SIG-M5 (cell line): ENCODE measurements at places on chromosomes 7 and 10.

DNA sequence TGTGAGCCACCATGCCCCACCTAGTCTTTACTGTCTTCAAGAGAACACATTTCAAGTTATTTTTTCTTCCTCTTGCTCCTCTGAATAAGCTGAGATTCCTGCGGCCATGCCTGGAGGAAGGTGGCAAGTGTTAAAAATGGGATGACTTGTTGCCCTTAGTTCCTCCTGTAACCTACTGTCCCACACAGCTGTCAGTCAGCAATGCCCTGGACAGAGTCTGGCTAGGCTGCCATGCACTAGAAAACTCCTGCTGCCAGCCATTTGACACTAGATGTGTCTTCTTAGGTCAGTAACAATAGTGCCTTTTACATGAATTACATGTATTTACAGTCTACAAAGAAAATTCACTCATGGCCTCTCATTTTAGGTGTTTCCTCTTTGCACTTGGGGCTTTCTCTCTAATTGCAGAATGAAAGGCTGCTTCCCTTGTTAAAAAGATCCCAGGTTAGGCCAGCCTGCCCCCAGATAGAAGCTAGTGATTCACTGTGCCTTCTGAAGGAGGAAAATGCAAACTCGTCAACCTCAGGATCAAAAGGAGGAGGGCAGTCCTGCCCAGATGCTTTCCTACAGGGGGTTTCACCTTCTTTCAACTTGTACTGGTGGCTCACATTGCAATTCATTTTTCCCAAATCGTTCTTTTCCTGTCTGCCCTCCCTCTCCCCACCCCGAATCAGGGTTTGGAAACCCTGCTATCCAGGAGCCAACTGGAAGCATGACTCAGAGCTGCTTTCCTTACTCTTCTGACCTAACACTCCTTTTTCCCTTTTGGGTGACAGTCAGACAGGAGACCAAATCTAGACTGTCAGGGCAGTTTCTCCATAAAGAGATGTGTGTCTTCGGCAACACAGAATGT, 136.6 kb downstream of the SPAG6 start:
- no peak for DNase-seq

DNA sequence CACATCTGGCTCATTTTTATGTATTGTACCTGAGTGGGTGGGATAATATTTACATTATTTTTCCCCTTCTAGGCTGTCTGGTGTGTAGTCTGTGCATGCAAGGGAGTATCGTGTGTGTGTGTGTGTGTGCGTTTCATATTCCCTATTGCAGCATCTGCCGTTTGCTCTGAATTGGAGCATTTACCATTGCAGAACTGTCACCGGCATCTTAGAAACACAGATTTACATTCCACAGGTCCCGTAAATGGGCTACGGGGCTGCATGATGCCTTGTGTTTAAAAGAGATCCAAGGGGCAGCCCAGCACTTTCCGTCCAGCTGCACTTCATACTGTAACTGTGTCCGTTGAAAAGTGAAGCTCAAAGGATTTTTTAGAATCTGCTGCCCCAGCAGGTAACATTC, 167.1 kb upstream of the KIAA1217 start:
- DNase-seq, result no peak

DNA sequence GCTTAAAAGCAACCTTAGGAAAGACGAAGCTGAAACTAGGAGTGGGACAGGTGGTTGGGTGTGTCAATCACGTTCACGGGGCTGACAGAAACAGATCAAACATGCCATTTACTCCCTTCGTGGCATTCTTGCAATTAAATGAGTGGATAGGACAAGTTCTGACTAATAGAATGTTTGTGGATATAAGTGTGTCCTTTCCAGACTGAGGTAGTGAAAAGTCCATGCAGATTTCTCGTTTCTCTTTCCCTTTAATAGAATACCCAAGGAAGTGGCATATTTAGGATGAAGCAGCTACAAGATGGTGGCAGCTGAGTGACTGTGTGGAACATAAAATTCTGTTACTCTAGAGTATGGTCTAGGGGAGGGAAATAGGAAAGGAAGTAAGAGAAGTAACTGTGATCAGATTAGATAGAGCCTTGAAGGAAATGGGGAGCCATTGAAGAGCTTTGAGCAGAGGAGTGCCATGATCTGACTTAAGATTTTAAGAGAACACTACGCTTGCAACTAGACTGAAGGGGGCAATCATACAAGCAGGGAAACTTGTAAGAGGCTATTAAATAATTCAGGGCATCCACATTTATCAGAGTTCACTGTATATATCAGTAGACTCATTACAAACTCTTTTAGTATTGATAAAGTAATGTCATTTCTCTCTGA, 46.3 kb upstream of the HYAL4 start:
- no peak for DNase-seq

GRCh38 chr7:83925860-83926259, 268.7 kb downstream of the SEMA3A start:
- no peak for DNase-seq

- DNase-seq, result no peak
Measured at GRCh38 chr7:115678086-115678982, 352.2 kb downstream of the TFEC start.

- no peak for DNase-seq
Measured at GRCh38 chr10:43880160-43880559, 231.5 kb upstream of the ZNF32 start.

DNA sequence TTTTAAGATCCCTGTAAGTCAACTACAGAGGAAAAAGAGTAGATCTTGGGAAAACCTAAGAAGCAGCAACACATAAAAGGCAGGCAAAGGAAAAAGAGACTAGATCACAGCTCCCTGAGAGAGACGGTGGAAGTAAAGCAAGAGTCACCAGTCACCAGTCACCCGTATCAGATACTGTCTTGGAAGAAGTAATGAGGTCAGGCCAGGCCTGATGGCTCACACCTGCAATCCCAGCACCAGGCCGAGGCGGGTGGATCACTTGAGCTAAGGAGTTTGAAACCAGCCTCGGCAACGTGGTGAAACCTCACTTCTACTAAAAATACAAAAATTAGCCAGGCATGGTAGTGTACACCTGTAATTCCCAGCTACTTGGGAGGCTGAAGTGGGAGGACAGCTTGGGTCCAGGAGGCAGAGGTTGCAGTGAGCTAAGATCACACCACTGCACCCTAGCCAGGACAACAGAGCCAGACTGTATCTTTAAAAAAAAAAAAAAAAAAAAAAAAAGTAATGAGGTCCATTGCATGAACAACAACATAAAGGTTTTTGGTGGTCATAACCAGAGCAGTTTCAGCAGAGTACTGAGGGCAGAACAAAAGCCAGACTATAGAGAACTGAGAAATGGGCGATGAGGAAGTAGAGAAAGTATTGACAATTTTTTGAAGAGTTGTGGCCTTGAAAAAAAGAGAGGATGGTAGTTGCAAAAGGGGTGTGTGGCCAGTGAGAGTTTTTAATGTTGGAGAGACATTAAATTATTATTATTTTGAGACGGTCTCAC, 16.9 kb downstream of the ZNF713 start:
- no peak for DNase-seq

- DNase-seq, result no peak
Measured at GRCh38 chr7:73844131-73844547, 1.8 kb upstream of the METTL27 start.

- no peak for DNase-seq
Measured at GRCh38 chr7:12107841-12108254, 103.2 kb upstream of the TMEM106B start.

DNA sequence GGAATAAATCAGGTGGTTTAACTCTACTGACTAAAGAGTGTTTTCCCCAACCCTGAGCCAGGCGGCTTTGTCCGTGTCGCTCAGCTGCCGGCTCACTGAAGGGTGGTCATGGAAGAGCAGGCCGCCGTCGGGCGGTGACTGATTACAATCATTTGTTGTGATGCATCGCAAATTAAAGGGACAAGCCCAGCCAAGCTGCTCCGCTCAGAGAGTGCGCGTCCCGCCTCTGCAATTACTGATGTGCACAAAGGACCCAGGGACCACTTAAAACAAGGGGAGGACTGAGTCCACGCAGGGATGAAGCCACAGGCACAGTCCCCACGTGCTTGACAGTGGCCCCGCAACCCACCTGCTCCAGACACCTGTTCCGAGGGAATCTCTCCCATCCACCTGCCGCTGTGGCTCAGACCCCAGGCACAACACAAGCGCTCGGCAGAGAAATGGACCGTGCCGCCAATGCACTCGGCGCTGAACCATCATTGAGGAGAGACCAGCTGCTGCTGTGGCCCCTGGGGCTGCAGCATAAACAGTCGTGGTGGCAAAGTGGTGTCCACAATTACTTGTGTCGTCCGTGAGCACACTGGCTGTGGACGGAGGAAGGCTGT, 526.5 kb downstream of the PTPRN2 start:
- no peak for DNase-seq

GRCh38 chr7:158549616-158550393, 37.8 kb downstream of the PTPRN2 start:
- no peak for DNase-seq

DNA sequence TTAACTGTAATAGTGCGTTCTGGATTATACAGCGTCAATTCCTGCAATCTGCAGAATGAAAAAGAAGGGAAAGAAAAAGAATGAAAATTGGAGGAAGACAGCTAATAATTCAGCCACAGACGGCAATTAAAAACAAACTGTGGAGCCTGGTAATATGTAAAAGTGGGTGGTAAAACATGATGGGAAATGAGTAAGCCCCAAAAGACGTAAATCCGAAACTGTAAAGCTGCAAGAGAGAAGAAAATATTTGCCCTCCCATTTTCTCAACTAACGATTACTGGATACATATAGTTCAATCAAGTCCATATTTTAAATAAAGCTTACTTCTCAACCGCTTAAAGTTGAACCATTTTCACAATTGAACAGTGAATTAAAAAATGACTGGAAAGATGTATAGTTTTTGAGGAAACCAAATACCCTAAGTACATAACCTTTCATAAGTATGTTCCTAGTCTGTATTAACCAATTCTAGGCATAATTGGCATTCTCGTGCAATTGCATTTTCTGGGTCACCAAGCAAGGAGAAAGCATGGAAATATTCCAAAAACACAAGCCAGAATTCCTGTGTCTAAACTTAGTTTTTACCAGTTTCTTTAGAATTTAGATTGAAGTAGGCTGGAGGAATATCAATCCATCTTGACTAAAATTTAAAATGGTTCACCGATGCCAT, 44.8 kb downstream of the MALSU1 start:
- no peak for DNase-seq

DNA sequence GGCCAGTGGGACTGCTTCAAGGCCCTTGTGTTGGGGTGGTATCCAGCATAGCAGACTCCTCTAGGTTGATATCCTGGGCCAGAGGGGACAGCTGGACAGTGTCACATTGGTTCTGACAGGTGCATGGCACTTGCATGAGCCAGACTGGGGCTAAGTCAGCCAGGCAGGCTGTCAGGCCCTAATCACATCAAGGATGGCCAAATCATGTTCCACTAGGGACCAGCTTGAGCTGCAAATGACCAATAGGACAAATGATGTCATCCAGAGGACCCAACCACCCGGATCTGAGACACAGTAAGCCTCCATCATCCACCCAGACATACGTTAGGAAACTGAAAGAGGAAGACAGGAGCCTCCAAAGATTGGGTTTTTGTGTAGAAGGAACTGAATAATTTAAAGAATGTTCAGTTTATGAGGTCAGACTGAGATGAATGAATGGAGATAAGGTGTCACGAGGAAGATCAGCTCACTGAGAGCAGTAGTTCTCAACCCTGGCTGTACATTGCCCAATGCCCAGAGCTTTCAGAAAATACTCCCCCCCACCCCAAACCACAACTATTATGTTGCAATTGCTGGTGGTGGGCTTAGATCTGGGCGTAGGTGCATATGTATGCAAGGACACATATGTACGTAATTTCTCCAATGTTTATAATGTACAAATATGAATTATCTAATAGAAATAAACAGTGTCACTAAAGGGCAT, 75.2 kb upstream of the INHBA start:
- DNase-seq, result peak; percentile 91
